ENCODE measurements at places on chromosomes 4 and X.

- peak; percentile 71 for DNase-seq
Observed at GRCh38 chrX:132671229-132671641, 182.4 kb upstream of the MBNL3 start.

DNA sequence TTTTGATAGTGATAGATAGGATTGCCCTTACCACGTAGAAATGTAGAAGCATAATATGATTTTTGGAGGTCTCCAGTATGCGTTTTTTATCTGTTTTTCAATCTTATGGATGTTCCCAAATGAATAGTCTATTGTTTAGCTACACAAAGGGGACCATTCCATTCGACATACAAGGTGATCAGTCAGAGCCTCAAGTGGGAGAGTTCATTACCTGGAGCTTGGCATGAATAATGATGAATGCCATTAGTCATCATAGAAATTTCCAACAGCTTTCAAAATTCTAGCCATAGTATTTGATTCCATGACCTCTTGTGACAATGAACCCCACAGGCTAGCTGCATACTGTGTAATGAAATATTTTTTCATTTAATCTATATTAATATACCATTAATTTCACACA is 123.6 kb downstream of the PDHA2 start:
- DNase-seq: no peak

- no peak for DNase-seq
Observed at GRCh38 chrX:19555236-19555635, 39.9 kb upstream of the MAP3K15 start.

DNA sequence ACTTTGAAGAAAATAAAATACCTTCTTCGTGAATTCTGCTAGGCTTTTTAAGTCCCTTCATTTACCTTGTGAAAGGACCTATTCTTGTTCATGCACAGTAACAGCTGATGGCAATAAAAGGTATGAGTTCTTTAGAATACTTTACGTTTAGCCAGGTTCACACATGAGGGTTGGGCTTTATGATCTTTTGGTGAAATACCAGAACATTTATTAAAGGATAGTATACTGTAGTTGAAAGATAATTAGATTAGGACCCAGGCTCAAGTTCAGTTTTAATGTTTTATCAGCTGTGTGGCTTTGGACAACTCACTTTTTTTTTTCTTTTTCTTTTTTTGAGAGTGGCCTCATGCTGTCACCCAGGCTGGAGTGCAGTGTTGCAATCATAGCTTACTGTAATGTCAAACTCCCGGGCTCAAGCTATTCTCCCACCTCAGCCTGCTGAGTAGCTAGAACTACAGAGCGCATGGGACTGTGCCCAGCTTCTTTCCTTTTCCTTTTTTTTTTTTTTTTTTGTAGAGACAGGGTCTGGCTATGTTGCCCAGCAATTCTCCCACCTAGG is 28.2 kb upstream of the NEIL3 start:
- DNase-seq: no peak

GRCh38 chrX:11416600-11416999 is 123.4 kb downstream of the AMELX start:
- DNase-seq: no peak

- DNase-seq: no peak
Observed at GRCh38 chr4:10283761-10284160, 167.2 kb upstream of the WDR1 start.

Data from ELF-1 (cell line).